BJ (cell line): ENCODE measurements at places on chromosomes 3 and 15.

GRCh38 chr3:53616321-53616720, 121.9 kb downstream of the CACNA1D start:
- no peak for DNase-seq

GRCh38 chr3:55487381-55488241, 505 bp upstream of the WNT5A start:
- no peak for DNase-seq

GRCh38 chr15:78727561-78727960, 83.7 kb downstream of the ADAMTS7 start:
- DNase-seq, result no peak

DNA sequence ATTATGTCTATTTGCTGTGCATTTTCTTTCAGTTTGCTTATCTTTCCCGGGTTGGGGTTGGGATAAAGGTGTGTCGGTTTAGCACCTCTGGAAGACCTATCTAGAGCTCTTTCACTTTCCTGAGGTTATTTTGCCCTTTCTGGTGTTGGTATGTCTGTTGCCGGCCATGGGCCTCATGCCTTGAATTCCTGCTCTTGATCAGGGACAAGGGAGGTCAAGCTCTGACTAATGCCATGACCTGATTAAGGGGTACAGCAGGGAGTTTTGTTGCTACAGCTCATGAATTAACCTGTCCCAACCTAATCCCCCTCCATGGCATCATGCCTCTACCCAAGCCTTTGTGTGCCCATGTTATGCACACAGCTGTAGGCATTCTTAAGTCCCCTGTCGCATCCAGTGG, 70.5 kb upstream of the GOLGA6B start:
- DNase-seq, result no peak

DNA sequence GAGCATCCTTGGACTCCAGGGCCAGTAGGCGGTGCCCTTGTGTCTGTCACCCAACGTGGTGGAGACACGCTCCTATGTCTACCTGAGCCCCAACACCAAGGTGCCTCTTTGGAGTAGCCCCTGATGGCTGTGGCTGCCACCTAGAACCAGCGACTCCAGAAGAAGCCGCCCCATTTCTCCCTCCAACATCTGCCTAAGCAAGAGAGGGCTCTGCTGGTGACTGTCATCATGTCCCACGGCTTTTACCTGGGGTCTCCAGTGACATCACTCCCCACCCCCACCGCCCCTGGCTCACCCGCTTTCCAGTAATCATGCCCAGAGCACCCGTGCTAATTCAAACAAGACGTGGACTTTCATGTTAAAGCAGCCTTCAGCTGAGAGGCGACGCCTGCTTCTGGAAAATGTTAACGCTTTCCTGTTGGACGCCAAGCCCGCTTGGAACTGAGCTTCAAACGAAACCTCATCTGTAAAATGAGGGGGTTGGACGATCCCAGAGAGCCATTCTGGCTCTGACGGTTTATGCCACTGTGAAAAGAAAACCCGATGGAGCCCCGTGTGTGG, 57.0 kb downstream of the ISG20 start:
- DNase-seq, result no peak

DNA sequence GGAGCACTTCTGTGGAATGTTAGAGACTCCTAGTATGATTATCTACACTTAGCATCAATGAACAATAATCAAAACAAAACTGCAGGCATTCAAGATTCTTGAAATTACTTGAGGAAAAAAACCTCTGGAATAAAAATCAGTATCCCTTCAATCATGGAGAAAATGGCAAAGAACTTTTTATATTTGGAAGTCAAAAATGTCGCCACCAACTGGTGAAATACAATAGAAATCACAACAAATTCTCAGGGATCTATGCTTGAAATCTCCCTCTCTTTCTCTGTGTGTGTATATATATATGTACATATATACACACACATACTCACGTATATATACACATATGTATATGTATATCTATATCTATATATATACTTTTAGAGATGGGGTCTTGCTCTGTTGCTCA, 378.9 kb upstream of the ALCAM start:
- no peak for DNase-seq

DNA sequence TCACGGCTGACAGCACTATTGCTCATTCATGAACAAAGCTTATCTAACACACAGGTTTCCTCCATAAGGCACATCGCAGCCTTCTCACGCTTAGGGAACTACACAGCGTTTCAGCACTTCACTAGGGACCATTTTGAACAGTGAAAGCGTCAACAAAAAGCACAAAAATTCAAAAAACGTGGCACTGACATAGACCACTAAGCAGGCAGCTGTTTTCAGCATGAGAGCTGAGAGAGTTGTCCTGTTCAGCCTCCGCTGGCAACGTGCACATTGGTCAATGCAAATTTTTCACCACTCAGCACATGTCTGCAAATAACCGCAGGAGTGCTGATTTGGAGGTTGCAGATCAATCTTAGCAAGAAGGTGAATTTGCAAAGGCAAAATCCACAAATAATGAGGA, 109.2 kb downstream of the LRRK1 start:
- no peak for DNase-seq

DNA sequence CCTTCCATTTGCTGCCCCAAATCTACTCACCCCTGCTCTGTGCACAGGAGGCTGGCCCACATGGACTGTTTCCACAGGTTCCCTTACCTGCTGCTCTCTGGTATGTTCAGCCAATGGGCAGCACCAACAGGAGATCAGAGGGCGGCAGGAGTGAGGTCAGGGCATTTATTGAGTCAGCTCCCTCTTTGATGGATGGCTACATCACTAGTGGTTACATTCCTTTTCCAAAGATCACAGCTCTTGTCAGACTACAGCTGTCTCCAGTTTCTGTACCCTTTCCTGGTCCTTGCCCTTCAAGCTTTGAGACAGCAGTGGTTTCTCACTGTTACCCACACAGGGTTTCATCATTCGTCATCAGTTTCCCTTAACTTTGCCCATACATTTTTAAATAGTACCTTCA, 325.1 kb downstream of the SUCLG2 start:
- DNase-seq, result no peak

DNA sequence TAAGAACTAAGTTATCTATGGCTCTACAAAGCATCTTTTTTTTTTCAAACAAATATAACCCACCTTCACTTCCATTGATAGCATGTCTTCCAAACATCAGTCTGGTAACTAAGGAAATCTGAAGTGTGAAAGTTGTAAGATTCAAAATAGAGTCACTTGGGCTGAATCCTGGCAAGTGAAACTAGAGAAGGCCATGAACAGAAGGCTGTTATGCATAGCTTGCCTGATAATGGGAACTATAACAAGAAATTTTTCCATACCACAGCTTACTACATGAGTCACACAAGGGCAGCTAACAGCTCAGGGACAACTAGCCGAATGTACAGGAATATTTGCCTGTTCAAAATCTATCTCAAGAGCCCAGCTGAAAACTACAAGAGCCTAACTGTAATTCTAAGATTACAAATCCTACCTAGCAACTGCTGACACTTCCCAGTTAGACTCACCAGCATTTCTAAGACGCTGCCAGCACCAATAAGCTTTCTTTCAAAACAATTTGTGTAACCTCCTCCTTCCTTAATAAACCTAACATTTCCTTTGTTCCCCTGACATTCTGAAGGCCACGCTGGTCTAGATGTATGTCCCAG, 1066.5 kb downstream of the PLOD2 start:
- peak; percentile 3 for DNase-seq

- no peak for DNase-seq
Measured at GRCh38 chr15:86676002-86676401, 596.3 kb downstream of the AGBL1 start.

- DNase-seq, result no peak
Measured at GRCh38 chr3:124843506-124844177, 43.5 kb downstream of the ITGB5 start.

GRCh38 chr15:70856177-70856883, 2.4 kb upstream of the LARP6 start:
- DNase-seq, result no peak

DNA sequence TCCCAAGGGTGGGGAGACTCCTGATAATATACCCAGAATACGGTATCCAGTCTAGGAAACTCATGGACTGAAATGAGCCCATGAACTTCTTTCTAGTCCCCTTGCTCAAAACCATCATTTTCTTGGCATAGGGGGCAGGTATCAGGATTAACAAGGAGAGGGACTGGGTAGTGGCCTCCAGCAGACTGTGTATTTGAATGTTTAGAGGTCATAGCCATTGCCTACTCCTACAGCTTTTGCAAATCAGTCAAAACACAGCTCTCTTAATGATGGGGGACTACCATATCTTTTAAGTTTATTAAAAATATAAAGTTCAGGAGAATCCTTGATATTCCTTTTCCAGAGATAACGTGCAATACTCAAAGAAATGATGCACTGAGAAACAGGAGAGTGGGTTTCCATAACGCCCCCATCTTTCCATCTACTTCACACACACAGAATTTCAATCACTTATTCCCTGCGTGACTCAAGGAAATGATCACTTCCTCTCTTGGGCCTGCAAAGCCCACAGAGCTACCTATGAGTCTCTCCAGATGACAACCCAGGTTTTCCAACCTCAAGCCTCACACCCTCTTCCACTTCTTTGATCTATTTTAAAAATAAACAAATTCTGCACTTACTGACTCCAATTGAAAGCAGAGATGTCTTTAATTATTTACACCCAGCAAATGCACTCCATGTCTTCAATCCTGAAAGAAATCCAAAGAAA, 584.0 kb upstream of the LMCD1 start:
- DNase-seq, result no peak

DNA sequence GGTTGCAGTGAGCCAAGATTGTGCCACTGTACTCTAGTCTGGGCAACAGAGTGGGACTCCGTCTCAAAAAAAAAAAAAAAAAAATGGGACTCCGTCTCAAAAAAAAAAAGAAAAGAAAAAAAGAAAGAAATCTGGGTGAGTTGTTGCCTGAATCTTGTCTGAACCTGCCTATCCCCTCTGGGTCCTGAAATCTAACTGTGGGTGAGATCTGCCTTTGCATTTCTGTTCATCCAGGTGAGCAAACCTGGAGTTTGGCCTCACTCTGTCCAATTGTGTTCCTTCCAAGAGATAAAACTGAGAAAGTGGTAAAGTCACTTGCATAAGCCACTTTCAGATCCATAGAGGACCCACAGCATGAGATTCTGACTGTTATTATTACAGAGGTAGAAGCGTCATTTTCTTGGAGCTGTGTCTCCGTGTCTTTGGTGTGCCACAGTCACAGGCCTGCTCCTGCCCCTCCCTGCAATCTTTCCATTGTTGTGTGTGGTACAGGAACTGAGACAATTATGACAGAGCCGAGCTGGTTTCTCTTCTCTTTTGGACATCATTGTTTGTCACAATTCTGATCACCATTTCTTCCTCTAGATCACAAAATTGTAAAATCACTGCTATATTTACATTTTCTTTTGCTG, 235.9 kb downstream of the LPP start:
- no peak for DNase-seq

GRCh38 chr15:100790786-100791265, 88.8 kb upstream of the ALDH1A3 start:
- DNase-seq, result no peak

DNA sequence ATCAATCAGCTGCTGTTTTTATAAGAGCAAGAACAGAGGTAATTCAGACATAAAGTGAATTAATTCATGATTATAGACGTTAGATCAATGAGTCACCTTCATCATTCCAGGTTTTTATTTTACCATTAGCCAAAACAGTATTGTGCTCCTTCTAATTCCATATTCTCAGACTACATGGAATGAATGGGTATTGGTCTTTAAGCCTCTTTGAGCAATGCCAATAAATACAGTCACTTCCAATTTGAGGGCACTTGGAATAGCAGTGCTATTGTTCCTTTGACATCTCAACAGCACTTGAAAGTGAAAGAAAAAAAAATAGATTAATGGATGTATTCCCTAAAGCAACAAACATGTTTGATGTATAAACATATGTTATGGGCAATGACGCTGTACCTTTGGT, 830.9 kb upstream of the CFAP20DC start:
- DNase-seq, result no peak

DNA sequence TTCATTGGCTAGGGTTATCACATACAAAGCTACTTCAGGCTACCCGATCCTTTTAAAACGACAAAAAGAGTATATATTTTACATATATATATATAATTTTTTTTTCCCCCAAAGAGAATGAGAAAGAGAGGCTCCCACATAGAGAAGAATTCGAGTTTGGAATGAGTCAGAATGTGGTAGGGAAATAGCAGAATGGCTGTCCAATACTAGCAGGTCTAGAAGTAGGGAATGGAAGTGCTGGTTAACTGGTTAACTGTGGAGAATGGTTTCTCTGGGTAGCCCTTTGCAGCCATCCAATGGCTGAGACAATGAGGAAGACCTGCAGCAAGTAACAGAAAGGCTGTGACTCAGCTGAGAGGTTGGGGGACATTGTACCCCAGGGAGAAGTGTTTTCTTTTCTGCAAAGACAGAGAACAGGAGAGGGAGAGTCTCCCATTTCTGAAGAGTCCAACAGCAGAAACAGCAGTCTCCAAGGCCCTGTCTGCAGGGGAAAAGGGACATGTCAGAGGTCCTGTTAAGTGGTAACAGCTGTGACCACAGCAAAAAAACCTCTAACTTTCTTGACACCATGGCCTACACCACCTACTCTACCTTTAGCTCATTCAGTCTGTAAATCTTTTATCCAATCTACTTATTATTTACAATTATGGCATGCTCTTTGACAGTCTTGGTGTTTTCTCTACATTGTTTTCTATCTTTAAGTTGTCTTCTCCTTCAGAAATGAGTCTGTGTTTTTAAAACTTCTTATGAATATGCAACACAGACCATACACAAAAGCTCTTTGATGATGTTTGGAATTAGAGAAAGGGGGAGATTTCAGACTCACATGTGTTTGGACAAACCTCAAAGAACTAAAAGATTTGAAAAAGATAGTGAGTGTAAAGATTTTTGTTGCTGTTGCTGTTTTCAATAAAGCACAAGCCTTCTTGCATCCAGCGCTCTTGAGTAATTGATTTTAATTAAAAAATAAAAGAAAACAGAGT, 116.1 kb upstream of the SLC7A14 start:
- DNase-seq, result no peak

DNA sequence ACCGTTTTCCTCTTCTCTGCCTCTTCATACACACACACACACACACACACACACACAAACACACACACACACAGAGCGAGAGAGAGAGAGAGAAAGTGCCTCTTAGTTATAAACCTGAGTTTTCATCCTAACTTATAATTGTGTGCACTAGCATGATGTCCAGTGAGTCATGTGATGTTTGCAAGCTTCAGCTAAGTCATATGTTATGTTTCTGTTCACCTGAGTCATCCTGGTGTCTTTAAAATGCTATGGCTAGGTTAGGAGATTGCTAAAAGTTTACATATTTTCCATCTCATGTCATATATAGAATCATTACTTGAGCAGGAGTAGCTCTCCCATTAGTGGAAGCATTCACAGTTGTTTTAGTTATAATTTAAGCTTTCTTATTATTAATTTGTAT, 155.8 kb downstream of the EPHA6 start:
- no peak for DNase-seq

GRCh38 chr3:49807431-49808114, 4.5 kb downstream of the INKA1 start:
- DNase-seq, result no peak

GRCh38 chr3:4720316-4721075, 227.3 kb downstream of the ITPR1 start:
- DNase-seq, result no peak
